Left ventricle myocardium superior (tissue), 1 donor: ENCODE measurements at places on chromosomes 13 and 19.

- peak; percentile 64 for DNase-seq
Observed at GRCh38 chr13:32426990-32427851, 709 bp downstream of the N4BP2L1 start.

- no peak for DNase-seq
Observed at GRCh38 chr13:26867451-26868091, 107.0 kb upstream of the GPR12 start.

- DNase-seq, result no peak
Observed at GRCh38 chr13:73945382-73945781, 188.8 kb downstream of the KLF12 start.

- no peak for DNase-seq
Observed at GRCh38 chr13:83831796-83832195, 50.5 kb downstream of the SLITRK1 start.

DNA sequence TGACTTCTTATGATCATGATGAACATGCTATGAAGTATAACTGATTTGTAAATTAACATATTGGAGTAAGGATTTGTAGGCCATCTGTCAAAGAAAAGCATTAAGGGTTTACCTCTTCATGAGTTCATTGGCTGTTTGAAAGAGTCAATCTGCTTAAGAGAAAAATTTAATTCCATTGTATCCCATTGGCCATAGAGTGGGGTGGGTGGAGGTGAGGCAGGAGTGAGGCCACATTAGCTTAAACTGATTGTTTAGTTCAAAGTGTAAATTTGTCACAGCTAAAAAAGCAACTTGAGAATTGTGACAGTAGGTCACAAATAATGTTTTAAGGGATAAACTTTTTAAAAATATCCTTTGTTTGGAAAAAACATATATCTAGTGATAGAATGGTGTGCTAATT, 11.4 kb downstream of the GPR180 start:
- DNase-seq, result no peak

- DNase-seq, result no peak
Observed at GRCh38 chr13:96000069-96000468, 53.1 kb downstream of the UGGT2 start.

DNA sequence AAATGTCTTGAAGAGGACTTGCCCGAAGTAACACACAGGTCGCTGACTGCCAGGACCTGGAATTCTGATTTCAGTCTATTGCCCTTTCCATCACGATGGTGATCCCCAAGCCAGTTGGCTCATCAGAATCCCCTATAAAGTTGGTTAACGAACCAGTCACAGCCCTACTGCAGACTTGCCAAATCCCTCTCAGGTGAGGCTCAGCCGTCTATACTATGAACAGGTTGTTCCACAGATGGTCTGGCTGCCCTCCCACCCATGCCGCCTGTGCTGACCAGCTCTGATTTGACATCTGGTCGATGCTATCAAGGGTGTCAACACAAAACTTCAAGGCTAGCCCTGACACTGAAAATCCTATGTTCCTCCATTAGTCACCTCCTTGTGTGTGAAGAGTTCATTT, 90.0 kb downstream of the RNASEH2B start:
- DNase-seq, result no peak

GRCh38 chr13:93549326-93550005, 322.9 kb downstream of the GPC6 start:
- no peak for DNase-seq

DNA sequence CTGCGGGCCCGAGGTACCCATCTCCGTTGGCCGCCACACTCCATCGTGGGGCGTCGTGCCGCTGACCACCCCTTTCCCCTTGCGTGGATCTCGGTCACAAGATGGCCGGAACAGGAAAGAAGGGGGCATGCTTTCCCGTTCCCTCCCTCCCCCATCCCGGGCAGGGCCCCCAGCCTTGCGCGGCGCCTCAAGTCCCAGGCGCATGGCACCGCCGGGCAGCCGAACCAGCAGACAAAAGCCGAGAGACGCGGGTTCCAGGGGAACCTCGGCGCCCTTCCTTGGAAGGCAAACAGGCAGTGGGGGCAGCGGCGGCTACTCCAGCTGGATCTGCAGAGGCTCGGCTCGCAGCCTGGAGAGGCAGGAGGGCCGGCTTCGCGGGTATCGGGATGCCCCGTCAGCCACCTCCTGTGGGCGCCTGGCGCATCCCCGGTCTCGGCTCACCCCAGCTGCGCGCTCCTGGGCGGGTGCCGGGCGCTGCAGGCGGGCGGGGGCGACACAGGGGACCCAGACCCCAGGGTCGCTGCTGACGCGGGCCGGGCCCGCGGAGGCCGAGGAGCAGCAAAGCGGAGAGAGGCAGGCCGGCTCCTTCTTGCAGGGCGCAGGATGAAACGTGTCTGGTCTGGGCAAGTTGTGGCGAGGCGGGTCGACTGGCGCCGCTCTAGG, 439 bp downstream of the DZIP1 start:
- DNase-seq, result peak; percentile 37

GRCh38 chr19:40210889-40211288, 7.3 kb downstream of the TTC9B start:
- no peak for DNase-seq

GRCh38 chr13:100203696-100204367, 114.9 kb downstream of the PCCA start:
- DNase-seq, result no peak

GRCh38 chr13:45021250-45021649, 31.9 kb downstream of the GPALPP1 start:
- DNase-seq, result no peak

GRCh38 chr13:26227166-26227971, 5.3 kb upstream of the RNF6 start:
- no peak for DNase-seq

- no peak for DNase-seq
Observed at GRCh38 chr13:113139577-113139976, 17.0 kb downstream of the F10 start.

DNA sequence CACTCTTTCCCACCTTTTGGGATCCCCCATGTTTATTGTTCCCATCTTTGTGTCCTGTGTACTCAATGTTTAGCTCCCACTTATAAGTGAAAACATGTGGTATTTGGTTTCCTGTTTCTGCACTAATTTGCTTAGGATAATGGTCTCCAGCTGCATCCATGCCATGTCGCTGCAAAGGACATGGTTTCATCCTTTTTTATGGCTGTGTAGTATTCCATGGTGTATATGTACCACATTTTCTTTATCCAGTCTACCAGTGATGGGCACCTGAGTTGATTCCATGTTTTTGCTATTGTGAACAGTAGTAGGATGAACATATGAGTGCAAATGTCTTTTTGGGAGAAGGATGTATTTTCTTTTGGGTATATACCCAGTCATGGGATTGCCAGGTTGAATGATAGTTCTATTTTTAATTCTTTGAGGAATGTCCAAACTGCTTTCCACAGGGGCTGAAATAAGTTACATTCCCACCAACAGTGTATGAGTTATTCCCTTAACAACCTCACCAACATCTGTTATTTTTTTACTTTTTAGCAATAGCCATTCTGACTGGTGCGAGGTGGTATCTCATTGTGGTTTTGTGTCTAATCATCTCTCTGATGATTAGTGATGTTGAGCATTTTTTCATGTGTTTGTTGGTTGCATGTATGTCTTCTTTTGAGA, 55.7 kb upstream of the MEDAG start:
- DNase-seq, result no peak

DNA sequence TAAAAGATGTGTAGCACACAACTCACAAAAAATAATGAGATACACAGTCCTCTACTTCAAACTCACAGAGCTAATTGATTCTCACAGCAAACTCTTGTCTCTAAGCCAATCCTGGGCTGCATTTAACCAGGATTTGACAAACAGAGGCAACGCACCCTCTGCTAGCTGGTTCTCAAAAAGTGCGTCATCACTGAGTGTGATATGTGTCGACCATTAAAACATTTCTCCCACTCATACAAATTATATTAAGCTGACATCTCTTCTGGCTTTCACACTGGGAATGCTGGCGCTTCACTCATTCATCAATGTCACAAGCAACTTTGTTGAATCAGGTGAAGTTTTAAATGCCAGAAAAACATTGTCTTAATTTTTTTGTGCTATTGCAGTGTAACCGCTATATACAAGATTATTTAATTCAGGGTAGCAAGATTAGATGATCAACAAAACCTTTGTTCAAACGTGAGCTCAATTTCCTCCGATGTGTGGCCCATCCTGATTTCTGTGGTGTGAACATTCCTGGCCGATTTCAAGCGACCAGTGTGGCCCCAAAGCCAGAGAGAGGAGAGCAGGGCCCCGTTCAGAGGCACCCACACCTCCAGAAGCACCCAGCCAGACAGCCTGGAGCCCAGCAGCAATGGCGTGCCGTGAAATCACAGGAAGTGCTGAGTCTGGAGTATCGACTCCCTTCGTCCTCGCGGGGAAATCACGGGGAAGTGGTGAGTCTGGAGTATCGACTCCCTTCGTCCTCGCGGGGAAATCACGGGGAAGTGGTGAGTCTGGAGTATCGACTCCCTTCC, 49.4 kb downstream of the RASA3 start:
- DNase-seq, result no peak

DNA sequence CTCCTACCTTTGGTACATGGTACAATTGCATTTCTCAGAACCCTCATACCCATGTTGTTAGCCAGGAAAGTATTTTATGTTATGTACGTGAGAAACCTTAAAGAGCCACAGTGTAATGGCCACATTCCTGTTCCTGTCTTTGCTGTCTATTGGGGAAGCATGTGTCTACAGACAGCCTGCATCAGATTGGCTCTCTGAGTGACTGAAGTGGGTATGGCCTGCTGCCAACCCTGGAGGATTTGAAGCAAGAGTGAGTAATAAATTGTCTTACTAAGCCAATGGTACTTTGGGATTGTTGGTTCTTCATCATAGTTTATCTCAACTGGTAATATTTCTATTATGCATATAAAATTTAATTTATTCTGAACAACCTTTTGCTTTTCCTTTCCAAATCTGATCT, 574.1 kb downstream of the LMO7 start:
- peak; percentile 56 for DNase-seq

DNA sequence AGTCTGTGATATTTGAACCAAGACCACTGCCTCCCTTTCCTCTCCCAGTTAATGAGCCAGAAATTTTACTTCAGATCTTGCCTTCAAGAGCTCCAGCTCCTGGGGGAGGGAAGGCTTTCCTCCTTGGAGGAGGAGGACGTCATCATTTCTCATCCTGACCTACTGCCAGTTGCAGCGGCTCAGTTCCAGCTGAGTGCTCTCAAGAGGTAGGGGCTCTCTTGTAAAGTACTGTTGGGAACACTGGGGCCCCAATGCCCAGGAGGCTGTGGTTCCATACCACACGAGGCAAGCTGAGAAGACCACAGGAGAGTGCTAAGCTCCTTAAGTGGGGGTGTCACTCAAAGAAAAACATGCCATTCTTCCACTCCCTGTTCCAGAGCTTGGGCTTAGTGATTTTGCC, 36.2 kb downstream of the METTL21C start:
- no peak for DNase-seq

DNA sequence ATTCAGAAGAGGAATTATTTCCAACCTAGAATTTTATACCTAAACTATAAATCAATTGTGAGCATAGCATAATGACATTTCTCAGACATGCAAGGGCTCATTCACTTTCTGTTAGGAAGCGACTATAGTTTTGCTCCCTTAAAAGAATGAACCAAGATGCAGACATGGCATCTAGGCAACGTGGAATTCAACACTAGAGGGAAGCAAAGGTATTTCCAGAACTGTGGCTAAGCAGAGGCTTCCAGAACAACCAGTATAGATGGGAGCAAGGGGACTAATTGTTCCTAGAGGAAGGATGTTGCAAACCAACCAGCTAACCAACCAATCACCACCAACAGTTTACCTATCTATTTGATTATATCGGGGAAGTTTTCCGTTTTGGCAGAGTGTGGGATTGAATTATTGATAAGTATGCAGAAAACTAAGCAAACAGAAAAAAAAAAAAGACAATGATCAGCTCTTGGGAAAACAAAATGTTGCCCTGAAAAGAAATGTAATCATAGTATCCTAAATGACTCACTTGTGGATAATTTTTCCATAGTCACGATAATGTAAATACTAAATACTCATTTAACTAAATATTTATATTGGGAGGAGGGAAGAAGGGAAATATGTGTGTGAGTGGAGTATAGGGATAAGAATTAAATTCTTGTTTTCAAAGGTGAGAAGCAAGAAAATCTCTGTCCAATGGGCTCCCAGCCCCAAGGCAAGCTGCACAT, 21.1 kb downstream of the ARL11 start:
- no peak for DNase-seq

GRCh38 chr19:36113894-36114720, 568 bp downstream of the POLR2I start:
- DNase-seq, result no peak

DNA sequence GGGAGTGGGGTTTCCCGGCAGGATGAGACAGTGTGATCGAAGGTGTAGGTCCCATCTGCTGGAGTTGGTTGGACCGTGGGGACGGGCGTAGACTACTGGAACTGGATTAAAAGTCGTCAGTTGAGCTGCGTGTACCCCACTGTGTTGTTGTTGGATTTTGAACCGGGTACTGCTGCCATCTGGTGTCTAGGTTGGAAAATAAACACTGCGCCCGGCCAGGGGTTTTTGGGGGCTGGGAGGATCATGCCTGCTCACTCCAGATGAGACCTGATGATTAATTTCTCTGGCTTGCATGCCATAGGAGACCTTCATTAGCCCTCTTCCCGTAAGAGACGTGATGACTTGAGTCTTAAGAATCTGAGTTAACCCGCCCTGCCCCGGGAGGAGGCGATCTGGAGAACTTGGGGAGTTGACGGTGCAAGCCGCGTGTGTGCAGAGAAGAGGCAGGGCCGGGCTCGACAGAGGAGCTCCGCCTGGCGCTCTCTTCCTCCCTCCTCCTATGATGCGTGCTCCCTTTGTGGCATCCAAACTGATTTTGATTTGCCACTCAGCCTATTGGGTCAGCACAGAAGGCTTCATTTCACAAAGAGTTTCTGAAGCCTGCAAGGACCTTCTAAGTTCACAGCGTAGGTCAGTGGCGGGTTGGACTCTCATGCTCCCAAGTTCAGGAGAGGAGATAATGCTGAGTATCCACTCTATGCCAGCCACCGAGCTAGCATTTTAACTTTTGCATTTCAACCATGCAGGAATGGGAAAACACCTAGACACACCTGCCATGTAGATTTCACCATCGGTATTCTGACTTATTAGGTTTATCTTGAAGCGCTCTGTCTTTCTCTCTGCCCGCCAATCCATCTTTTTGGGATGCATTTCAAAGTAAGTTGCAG, 2.7 kb downstream of the UHRF1 start:
- peak; percentile 44 for DNase-seq

GRCh38 chr13:48165063-48165462, 67.9 kb upstream of the ITM2B start:
- DNase-seq, result no peak

DNA sequence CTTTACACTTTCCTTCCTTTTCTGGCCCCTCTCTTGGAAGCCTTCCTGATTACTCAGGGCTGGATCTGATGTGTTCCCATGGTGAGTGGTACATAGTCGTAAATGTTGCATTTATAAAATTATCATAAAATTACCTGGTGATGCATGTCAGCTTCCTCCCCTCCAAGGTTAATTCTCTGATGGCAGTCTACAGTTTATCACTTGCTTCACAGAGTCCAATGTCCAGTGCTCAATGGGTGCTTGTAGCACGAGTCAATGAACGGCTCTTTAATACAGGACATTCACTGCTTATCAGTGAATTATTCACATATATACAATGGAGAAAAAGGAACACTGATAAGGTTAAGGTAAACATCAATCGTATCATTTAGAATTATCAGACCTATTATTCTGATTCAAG, 27.0 kb upstream of the OXGR1 start:
- DNase-seq, result no peak

GRCh38 chr19:14577885-14578427, 4.9 kb upstream of the CLEC17A start:
- no peak for DNase-seq

GRCh38 chr19:913080-913748, at the start of gene R3HDM4:
Gene R3HDM4 (minus strand): TSS chr19:913219. CDS start chr19:913157, 62 bp downstream.
- DNase-seq, result peak; percentile 91
